Activated naive CD4-positive, alpha-beta T cell treated with Interleukin-2 at 50 U/mL for 16 hours (primary cell): ENCODE measurements at places on chromosomes 13 and 19.

- no peak for DNase-seq
These were observed 26.9 kb upstream of the IGFL4 start for GRCh38 chr19:46067691-46068090.

GRCh38 chr19:29704562-29705558, 10.2 kb downstream of the C19orf12 start:
- no peak for DNase-seq

DNA sequence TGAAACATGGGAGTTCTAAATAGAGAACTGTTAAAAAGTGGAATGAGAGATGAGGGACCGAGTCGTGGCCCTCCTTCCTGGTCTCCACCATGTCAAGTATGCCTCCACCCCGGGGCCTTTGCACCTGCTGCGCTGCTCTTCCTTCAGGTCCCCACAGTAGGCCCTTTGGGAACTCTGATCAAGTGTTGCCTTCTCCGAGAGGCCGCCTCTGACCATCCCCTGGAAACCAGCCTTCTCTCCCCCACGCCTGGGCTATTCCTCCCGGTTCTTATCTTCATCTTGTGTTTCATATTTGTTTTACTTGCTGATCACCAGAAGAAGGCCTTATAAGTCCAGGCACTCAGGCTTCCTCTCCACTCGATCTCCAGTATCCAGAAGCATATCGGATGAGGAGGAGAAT, 40.0 kb downstream of the IRS2 start:
- no peak for DNase-seq

- DNase-seq: no peak
These were observed 118.0 kb downstream of the KL start for GRCh38 chr13:33134213-33134612.

GRCh38 chr19:30780032-30780431, 407.8 kb downstream of the ZNF536 start:
- no peak for DNase-seq

DNA sequence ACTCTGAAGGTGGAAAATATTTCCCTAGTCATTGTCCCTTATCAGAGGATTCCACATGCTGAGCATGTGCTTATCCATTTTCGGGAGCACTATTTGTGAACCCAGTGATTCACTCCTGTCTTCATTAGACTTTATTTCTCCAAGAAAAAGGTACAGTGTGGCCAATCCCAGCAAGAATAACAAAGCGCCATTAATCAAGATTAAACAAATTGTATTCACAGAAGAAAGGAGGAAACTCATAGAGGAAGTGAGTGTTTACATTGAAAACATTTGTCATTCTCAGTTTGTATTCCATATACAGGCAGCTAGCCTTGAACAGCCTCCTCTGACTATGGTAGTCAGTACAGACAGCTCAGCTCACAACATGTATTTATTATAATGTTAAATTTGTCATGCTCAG, 1669.9 kb upstream of the SPRY2 start:
- no peak for DNase-seq

GRCh38 chr13:44230736-44231135, 142.9 kb upstream of the SERP2 start:
- DNase-seq: no peak

GRCh38 chr19:52638601-52639000, 446 bp upstream of the ZNF83 start:
- DNase-seq: no peak

GRCh38 chr13:24110011-24110410, 50.5 kb upstream of the SPATA13 start:
- no peak for DNase-seq

DNA sequence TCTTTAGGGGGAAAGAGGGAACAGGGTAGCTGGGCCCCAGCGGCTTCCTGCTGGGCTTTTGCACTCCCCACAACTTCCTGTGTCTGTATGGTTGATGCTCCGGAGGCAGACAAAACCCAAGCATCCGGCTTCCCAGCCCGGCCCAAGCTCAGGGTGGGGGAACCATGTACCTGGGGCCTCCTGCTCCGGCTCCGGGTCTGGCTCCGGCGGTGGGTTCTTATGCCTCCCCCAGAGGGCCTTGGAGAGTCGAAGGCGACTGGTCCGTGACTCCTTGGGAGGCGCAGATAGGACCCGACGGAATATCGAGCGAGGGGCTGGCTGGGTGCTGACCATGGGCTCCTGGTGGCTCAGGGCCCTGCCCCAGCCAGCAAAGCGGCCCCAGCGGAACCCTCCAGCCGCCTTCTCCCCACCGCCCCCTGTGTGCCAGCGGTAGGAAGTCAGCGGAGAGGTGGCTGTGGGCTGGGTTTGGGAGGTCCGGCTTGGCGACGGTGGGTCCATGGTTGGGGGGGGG, 428 bp downstream of the RASAL3 start:
- peak; percentile 79 for DNase-seq

GRCh38 chr13:106372199-106373155, 163.0 kb downstream of the EFNB2 start:
- DNase-seq: no peak

- DNase-seq: no peak
These were observed 19.6 kb downstream of the LILRB4 start for GRCh38 chr19:54682306-54682856.

- DNase-seq: no peak
These were observed 42.2 kb upstream of the VSTM2B start for GRCh38 chr19:29483641-29483920.

DNA sequence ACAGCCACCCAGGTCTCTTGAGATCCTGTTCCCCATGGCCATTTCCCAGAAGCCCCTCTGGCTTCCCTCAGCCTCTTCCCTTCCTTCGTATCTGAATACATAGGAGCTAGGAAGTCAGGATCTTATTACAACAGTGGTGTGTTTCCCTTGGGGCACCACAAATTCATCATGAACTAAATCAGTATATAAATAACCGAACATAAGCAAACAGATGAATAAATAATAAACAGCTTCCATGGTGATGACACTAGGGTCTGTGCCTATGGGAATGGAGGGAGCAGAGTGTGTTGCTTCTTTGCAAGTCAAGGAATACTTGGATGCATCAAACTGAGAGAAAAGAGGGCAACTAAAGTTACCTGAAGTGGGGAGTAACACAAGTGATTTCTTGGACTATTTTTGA, 527.6 kb downstream of the LMO7 start:
- DNase-seq: no peak

GRCh38 chr19:50460161-50460765, 16.0 kb upstream of the EMC10 start:
- DNase-seq: peak; percentile 7

DNA sequence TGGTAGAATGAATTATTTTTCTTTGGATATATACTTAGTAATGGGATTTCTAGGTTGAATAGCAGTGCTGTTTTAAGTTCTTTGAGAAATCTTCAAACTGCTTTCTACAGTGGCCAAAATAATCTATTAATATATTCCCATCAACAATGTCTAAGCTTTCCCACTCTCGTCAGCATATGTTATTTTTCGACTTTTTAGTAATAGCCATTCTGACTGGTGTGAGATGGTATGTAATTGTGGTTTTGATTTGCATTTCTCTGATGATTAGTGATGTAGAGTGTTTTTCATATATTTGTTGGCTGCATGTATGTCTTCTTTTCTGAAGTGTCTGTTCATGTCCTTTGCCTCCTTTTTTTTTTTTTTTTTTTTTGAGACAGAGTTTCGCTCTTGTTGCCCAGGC, 90.2 kb upstream of the CSNK1A1L start:
- no peak for DNase-seq
